CD4-positive, alpha-beta T cell treated with Interleukin-17A for 1 hour (primary cell): ENCODE measurements at places on chromosomes 2 and 18.

DNA sequence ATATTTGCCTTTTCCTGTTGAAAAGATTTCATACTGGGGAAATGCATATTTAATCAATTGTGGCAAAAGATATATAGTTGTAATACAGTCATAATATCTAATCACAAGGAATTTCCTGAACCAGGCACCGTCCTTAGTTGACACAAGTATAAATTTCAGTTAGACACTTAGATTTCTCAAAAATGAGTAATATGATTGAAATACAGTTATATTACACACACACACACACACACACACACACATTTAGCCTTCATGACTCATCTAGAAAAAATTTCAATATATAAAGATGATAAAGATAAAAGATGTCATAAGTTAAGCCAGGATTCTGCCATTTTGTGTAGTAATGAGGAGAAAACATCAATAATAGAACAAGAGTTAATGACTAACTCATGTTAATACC, 258.4 kb upstream of the ZNF804A start:
- DNase-seq, result no peak

DNA sequence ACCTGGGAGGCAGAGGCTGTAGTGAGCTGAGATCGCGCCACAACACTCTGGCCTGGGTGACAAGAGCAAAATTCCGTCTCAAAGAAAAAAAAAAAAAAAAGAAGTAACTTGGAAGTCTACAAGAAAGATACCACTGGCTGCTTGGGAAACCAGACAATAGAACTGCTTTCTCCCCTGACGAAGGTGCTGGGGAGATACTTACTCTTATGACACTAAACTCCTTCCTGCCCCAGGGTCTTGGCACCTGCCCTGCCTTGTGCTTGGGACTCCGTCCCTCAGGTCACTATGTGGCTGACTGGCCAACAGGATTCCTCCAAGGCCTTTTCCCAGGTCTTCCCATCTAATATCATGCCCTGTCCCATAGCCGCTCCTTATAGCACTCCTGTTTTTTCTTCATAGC, 30.7 kb downstream of the INPP5D start:
- no peak for DNase-seq

- DNase-seq, result no peak
Measured at GRCh38 chr2:25557179-25558036, 116.0 kb downstream of the DTNB start.

- no peak for DNase-seq
Measured at GRCh38 chr18:32271672-32272208, 81.9 kb downstream of the MEP1B start.

DNA sequence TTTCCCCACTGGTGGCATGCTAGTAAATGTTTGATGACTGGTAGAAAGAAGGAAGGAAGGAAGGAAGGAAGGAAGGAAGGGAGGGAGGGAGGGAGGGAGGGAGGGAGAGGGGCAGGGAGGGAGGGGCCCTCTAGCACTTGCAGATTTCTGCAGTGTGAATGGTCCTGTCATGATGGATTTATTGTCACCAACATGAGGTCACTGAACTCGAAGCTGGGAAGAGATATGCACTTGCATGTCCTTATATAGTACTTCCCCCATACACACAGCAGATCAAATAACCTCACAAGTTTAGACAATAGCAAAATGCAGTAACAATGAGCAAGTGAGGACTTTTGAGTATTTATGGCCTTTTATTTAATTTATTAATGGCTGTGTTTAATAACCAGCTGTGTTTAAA, 44.5 kb upstream of the CXCR4 start:
- no peak for DNase-seq

DNA sequence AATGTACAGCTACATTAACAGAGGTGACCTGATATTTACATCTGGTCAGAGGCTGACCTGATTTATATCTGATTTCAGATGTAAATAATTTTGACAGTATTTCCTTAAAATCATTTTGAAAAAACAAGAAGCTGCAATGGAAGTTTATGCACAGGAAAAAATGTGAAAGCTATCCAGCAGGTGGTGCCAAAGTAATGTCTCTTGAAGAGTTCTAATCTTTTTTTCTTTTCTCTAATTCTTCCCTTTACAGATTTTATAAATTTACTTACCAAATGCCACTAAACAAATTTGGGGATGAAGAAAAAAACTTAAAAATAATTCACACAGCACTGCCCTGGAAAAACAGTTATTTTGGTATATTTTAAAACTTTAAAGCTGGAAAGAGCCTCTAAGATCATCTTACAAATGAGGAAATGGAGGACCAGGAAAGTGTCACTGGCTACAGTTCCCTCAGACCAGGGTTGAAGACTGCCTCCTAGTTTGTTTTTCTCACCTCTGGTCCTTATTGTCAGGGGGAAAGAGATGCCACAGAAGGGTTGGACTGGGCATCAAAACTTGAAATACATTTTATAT, 16.4 kb upstream of the FBLN7 start:
- peak; percentile 71 for DNase-seq

GRCh38 chr18:55864281-55864680, 276.3 kb upstream of the TCF4 start:
- no peak for DNase-seq

DNA sequence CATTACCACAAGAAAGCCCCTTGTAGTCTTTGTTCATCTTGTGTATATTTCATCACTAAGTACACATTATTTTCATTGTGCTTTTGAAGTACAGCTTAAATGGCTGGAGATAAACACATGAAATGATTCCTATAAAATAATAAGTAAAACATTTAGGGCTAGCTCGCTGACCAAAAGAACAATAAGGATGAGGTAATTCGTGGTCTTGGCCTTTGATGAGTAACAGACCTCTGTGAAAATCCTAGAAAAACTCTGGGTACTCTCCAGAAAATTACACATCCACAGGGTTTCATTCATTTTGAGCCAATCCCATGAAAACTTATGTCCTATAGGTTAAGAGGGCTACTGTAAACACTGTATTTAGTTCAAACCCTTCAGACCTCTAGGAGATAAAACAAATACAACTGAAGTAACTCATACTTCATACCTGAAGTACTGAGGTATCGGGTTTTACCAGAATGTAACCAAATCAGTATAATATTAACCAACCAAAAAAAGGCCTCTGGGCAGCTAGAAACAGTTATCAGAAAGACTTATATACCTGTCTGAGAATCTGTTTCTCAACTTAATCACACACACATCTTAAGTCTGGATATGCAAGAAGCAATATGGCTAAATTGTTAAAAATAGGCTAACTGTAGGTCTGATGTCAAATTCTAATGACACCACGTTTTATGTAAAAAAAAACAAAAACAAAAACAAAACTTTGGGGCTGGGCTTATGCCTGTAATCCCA, 31.0 kb downstream of the CFAP36 start:
- DNase-seq, result no peak

GRCh38 chr18:44924785-44925499, 244.3 kb downstream of the SETBP1 start:
- DNase-seq, result no peak

DNA sequence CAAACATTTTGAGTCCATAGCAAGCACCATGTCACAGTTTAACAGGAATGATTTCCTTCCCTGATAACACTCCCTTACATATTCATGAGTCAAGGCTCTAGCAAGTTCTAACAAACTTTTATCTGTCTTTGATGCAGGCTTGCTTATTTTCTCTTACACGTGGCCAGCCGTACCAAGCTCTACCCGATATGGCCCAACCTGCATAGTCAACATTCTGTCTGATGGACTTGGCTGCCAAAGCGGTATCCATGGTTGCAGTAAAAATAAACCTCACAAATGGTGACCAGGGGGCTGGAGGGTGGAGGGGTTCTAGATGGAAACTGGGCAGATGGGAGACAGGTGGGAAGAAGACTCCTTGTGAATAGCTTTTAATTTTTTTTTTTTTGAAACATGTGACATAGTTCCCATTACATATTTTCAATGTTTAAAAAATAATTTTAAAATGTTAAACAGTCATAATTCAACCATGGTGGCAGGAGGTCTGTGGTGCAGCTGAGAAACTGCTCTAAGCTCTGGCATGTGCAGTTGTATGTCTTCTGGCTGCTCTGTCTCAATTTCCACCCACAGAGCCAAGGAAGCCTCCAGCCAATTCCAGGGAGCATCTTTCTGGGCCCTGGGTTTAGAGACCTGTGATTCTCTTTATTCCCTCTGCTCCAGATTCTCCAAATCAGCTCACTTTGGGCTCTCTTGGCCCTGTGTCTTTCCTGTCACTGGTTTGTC, 20.7 kb upstream of the CXCR1 start:
- DNase-seq, result no peak

- no peak for DNase-seq
Measured at GRCh38 chr18:78673516-78674321, 305.9 kb upstream of the SALL3 start.

DNA sequence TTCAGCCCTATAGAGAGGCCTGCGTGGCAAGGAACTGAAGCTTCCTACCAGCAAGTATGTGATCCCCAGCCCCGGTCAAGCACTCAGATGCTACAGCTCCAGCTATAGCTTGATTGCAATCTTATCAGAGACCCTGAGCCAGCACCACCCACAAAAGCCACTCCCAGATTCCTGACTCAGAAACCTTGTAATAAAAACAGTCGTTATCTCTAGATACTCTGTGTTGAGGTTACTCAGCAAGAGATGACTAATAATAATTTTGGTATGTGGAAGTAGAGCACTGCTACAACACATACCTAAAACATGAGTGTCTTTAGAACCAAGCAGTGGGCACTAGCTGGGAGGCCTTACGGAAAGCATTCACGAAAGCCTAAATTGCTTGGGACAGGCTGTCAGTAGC, 216.9 kb downstream of the UXS1 start:
- no peak for DNase-seq

DNA sequence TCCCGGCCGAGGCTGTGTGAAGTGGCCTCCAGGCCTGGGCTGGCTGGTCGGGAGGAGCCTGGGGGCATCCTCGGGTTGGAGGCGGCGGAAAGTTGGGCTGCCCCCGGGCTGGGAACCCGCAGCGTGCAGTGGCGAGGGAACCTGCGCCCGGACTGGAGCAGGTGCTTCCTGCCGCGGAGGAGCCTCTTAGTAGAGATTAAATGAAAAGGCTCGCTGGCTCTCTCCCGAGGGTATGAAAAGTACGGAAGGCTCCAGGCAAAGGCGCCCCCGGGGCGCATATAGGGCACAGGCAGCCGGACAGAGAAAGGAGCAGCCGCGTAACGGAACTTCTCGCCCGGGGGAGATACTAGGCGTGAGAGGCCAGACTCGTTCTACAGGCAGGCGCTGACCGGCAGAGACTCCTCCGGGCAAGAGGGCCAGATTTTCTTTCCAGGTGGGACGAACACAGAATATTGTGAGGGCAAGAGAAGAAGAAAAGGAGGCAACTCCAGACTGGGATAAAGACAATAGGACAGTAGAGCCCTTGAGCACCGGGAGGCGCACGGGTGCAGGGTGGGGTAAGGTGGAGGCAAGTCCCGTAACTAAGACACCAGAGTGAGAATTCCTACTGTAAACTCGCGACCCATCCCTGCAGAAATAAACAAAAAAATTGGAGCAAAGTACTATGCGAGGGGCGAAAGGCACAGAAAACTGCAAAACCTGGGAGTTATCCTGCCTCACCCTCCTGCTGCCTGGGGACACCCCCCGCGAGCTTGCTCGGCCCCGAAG, 816 bp downstream of the CDH2 start:
- DNase-seq, result no peak

DNA sequence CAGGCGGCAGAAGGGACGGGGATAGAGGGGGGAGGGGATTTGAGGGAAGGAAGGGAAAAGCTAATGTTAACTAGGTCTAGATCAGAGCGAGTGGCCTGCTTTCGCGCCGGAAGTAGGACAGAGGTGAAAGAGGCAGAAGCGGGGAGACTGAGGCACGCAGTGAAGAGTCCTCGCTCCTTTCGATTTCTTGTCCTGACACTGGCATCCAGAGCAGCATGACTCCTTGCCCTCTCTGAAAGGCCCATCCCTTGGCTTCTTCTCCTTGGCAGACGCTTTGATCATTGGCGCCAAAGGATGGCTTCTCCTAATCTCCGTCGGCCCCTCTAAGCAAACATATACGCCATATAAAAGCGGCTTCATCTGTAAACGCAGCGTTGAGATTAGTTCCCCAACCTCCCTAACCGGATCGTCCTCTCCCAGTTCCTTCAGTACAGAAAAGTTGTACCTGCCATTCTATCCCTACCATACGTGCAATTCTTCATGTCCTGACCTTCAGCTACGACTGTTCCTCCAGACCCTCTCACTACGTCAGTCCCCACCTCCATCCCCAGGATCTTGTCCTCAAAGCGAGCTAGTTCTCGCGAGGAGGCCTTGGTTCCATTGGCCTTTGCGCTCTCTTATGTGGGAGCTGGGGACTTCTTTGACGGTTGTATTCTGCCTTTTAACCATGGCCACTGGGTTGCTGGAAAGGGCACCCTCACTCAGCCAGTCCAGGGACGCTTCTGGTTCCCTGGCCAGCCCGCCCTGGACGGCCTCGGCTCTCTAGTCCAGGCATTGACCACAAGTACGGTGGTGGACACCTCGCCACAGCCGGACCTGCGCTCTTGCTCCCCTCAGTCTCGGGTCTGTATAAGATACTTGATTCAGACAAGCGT, 857 bp upstream of the NEUROD1 start:
- DNase-seq, result no peak

- DNase-seq, result no peak
Measured at GRCh38 chr2:160736148-160737028, 242.8 kb upstream of the RBMS1 start.

- peak; percentile 34 for DNase-seq
Measured at GRCh38 chr2:69685321-69686048, 41.9 kb upstream of the AAK1 start.

DNA sequence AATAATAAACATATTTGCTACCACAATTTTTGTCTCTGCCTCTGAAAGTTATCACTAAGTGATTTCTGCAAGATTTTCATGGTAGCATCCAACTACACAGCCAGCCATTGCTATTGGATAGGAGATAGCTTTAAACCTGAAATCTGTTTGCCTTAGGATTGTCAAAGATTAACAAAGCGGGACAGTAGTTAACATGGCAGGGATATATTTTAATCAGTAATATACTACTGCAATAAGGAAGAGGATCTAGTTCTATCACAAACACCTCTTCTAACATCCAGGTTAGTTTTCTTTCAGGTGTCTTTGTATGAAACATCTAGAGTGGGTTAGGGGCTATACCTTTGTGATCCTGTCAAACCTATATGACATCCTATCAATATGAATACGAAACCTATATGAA, 641.3 kb downstream of the DPP10 start:
- DNase-seq, result no peak

DNA sequence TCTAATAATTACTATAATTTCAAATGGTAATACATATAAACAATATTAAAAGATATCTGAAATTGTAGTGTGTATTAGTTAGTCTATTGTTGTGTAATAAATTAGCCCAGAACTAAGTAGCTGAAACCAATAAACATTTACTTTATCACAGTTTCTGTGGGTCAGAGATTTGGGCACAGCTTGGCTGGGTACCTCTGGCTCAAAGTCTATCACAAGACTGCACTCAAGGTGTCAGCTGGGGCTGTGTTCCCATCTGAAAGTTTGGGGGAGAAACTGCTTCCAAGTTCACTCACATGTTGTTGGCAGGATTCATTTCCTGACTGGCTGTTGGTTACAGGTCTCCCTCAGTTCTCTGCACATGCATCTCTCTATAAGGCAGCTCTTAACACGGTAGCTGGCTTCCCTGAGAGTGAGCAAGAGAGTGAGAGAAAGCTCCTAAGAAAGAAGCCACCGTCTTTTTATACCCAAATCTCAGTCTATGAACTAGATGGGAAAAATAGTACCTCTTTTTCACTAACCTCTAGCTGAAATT, 25.6 kb upstream of the WIPF1 start:
- DNase-seq, result no peak

- no peak for DNase-seq
Measured at GRCh38 chr2:192124571-192124970, 70.2 kb downstream of the TMEFF2 start.
